CMK (cell line): ENCODE measurements at places on chromosomes 5 and 9.

GRCh38 chr9:106637486-106637885 lies 225.5 kb upstream of the ZNF462 start:
- DNase-seq, result no peak

DNA sequence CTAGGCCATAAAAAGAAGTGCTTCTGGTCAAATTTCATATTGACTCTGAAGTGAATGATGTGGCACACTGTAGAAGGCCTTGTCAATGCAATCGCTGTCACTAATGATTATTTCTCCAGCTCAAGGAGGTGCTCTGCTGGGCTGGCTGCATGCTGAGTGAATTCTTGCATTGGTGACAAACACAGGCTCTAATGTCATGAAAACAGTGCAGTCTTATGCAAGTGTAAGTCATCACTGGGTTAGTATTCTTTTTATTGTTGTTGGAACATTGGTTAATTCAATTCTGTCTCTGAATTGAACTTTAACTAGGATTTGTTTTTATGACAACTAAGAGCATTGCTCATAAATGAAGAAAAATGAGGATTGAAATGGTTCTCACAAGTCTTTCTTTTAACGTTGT lies 57.3 kb upstream of the CD180 start:
- DNase-seq, result no peak

GRCh38 chr5:113526421-113526820 lies 12.9 kb downstream of the YTHDC2 start:
- DNase-seq, result no peak

DNA sequence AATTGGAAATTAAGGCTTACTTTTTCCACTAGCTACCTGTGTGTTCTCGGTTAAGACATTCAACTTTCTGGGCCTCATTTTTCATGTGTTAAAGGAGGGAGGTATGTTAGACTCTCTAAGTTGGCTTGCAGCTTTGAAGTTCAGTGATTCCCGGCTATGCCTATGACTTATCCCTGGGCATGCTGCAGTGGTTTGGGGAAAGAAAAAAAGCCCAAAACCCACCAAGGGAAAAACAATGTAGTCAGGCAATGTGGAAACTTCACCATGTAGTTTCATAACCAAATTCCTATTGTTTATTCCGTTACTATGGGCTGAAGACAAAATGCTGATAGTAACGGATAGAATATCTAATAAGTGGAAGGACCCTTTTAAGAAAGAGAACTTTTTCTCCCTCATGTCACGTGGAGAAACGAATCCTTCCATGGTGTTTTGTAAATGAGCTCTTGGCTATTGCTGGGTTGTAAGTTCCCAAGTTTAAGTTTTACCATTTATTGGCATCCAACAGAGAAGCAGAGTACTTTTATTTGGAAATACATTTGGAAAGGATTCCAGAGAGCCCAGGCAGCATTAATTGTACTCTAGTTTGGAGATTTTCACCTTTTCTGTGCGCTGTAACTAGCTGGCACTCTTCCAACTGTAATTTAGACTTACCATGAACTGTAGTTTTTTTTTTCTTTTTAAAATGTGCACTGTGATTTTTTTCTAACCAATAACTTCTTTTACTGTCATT lies 84.9 kb upstream of the MPDZ start:
- DNase-seq, result no peak

DNA sequence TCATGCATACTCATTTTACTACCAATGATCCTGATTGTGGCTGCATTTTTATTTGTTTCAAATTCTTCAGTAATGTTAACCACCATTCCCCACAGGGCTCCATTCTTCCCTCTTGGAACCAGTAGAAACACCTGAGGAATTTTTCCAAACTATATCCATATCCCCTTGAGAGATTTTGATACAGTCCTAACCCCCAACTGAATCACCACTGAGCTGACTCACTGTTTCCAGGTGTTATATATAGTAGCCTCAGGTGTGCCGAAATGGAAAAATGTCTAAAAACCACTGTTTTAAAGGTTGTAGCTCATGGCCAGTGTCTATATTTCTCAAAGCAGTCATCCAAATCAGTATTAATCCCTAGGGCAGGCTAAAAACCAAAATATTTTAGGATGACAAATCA lies 85.2 kb downstream of the MRPS27 start:
- DNase-seq, result no peak

DNA sequence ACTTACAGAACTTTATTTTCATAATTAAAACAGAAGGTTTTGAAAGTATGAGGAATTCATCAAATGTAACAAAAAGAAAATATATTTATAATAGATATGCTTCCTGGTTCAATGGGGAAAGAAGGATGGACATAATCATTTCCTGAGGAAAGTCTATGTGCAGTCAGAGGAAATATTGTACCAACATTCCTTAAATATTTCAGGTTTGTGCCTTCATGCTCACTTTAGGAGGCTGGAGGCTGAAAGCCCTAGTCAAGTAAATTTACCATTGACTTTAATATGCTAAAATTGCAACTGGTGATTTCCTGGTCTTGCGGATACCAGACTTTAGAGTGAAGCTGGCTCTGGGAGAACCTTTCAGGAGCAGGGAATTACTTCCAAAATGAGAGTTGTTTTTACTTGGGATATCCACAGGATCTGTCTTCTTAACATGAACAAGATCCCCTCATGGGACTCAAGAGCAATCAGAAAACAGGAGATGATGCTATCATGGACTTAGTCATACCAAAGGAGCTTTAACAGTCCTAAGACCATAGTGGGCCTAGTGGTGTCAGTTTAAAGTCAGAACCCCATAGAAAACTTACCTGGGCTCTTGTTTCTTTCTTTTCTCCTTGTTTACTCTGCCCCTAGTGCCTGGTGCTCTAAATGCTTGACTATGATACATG lies 762.8 kb upstream of the GRAMD2B start:
- DNase-seq, result no peak

- DNase-seq, result no peak
Observed at GRCh38 chr9:134378901-134379338, 52.7 kb downstream of the RXRA start.

GRCh38 chr9:37284636-37285035 lies 137.9 kb upstream of the GRHPR start:
- no peak for DNase-seq
